ENCODE measurements at places on chromosomes 5 and 9.

DNA sequence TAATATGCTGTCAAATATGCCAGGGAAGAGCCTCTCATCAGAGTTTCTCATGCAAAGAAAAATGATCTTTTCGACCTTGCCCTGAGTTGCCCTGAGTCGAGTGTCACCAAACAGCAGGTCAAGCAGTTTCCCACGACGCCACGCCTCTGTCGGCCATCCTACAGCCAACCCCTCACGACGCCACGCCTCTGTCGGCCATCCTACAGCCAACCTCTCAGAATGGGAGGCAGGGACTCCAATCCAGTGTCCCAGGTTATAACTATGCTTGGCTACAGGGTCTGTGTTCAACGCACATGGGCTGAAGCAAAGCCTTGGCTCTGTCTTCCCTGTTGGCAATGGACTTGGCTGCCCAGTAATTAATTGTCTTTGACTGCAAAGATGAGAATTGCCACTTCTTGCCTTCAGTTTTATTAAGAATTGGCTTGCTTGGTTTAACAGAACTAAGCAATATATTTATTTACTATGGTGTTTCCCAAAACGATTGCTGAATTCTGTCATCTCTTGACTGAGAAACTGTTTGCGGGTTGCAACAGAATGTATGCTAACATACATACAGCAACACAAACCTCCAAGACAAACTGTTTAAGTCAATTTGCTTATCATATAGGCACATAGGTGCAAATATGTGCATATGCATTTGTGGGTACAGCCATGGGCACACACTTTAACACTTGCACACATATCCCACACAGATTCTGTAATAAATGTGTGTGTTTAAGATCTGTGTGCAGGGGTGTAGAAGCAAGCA lies 352.9 kb downstream of the GLIS3 start:
- no peak for DNase-seq

DNA sequence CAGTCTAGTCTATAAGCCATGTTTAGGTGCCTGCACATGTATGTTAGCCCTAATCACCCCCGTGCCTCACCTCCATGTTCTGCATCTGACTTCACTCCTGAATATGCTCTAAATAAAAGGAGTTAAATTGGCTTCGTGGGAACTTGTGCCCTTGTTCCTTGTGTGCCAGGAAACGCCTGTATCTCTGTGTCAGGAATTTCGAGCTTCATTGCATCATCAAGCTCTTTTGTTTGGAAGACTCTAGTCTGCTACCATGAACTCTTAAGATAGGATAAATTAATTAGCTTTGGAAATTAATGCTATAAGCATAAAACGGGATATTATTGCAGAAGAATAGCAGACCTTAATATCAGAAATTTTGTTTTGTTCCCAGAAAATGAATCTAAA lies 99.2 kb downstream of the ADCY2 start:
- DNase-seq = no peak

DNA sequence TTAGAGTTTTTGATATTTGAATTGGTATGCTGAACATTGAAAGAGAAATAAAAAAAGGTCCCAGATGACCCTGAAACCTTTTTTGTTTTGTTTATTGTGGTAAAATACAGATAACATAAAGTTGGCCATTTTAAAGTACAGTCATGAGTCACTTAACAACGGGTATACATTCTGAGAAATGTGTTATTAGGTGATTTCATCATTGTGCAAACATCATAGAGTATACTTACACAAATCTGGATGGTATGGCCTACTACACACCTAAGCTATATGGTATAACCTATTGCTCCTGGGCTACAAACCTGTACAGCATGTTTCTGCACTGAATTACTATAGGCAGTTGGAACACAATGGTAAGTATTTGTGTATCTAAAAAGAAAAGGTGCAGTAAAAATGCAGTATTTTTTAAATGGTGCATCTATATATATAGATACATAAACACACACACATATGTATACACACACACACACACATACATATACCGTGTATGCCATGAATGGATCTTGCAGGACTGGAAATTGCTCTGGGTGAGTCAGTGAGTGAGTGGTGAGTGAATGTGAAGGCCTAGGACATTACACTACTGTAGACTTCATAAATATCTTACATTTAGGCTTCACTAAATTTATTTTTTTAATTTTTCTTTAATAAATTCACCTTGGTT lies 31.0 kb downstream of the TTC1 start:
- DNase-seq = no peak

DNA sequence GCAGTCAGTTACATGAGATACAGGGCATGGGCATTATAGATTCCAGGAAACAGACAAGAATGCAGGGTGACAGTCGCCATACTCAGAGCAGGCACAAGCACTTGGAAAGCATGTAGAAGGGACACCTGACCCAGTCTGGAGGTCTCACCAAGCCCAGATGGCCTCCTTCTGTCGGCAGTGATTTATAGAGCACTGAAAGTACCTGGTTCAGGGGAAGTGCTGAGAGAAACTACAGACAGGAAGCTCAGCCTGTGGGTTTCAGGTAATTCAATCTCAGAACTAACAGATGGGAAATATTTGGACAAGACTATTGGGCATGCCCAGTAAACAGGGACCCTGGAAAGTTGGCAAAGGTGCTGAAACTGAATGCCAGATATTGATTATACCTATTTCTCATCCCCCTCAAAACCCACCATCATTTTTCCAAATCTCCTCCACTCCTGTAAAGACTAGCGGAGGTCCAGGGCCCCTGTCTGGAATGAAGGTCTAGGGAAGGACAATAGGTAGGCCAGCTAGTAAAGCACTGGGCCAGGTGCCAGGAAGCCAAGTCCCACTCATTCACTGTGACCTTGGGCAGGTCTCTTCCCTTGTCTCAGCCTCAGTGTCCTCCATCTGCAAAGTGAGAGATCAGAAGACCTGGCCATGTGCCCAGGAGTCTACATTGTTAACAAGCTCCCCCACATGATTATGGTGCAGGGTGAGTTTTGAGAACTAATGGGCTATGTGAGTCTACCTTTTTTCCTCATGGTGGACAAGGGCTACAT lies 26.9 kb downstream of the KLHL3 start:
- DNase-seq = no peak

Data from NCI-H2227 treated with DMSO at 0.1 percent for 48 hours (cell line).